ENCODE measurements at places on chromosomes 16 and 17.

- DNase-seq: no peak
Observed at GRCh38 chr17:38879878-38880665, 10.2 kb downstream of the LASP1 start.

- no peak for DNase-seq
Observed at GRCh38 chr17:40540448-40540847, 24.8 kb downstream of the CCR7 start.

DNA sequence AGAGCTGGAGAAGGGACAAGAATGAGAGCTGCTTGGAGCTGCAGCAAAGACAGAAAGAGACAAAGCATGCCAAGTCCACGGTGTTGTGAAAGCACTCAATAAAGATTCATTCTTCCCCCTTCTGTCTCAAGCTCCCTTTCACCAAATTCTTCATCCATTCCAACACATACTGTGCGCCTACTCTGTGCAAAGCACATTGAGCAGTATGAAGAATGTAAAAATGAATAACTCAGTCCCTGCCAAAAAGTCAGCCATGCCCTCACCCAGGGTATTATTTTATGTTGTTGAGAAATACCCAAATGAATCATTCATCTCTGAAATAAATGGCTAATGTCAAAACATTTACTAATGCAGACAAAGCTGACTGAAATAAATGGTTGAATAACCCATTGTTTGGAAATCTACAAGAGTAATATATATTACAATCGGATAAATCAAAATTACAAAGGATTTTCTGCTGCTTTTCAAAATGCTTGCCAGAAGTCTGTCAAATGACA lies 282.9 kb upstream of the IRX5 start:
- DNase-seq: no peak

DNA sequence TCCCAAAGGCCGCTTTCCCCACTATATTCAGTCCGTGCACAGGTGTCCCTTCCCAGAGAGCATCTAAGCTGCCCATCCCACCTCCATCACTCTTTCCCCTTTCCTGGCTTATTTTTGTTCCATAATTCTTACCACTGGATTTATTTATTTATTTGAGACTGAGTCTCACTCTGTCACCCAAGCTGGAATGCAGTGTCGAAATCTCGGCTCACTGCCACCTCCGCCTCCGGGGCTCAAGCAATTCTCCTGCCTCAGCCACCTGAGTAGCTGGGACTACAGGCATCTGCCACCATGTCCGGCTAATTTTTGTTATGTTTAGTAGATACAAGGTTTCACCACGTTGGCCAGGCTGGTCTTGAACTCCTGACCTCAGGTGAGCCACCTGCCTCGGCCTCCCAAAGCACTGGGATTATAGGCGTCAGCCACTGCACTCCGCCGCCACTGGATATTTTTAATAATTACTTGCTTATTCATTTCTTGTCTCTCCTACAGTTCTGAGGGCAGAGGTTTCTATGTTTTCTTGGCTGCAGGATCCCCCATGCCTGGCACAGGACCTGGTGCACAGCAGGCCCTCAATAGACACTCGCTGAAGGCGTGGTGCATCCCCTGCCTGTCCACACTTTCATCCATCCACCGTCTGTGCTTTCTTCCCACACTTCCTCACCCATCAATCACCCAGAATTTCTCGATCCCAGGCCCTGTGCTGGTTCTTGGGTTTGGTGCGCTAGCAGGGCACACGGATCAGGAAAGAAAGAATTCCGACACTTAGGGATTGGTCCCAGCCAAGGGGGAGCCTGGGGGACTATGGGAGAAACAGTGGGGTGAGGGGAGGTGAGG lies 9.9 kb upstream of the ADGRG1 start:
- no peak for DNase-seq

- no peak for DNase-seq
Observed at GRCh38 chr17:57355090-57355859, 99.0 kb downstream of the MSI2 start.

DNA sequence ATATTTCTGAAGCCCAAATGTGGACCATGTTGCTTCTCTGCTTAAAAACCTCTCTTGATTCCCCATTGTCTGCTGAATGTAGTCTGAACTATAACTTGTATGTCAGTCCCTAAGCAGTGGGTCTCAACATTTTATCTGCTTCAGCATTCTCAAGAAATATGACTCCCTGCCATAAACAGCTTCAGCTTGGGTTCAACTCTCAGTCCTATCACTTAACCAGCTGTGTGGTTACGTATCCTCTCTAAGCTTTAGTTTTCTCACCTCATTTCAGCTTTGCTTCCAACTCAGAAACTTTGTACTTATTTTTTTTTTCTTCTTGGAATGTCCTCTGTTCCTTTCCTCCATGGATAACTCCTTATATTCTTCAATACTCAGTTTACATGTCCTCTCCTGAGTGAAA lies 4.6 kb upstream of the DDX52 start:
- DNase-seq: no peak

GRCh38 chr17:54013072-54013471 lies 190.3 kb downstream of the KIF2B start:
- DNase-seq: no peak

- no peak for DNase-seq
Observed at GRCh38 chr16:63080746-63081145, 1044.5 kb upstream of the CDH8 start.

- DNase-seq: no peak
Observed at GRCh38 chr17:40130352-40131042, 8.7 kb downstream of the MSL1 start.

- DNase-seq: no peak
Observed at GRCh38 chr16:81661082-81661481, 118.0 kb upstream of the PLCG2 start.

GRCh38 chr17:77140878-77141767 lies at the start of gene SEC14L1:
Gene SEC14L1, plus strand, starts transcription at chr17:77140969. Its CDS starts 2,628 bp downstream, at chr17:77143597.
- peak; percentile 59 for DNase-seq

GRCh38 chr17:14582996-14583395 lies 282.1 kb downstream of the HS3ST3B1 start:
- DNase-seq: no peak

GRCh38 chr17:77740481-77740880 lies 218.0 kb upstream of the TNRC6C start:
- DNase-seq: no peak

GRCh38 chr17:27644586-27644985 lies 13.6 kb downstream of the LGALS9 start:
- no peak for DNase-seq

- DNase-seq: no peak
Observed at GRCh38 chr16:31134091-31134571, 1.4 kb downstream of the PRSS8 start.

DNA sequence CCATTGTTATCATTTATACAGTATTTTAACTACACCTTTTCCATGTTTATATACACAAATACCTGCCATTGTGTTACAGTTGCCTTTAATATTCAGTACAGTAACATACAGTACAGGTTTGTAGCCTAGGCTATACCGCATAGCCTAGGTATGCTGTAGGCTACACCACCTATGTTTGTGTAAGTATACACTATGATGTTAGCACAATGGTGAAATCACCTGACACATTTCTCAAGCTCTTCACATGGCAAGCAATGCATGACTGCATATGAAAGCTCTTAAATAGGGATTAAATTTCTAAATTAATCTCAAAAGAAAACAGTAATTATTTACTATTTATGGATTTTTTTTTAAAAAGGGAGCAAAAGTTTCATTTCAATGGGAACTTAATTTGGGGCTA lies 12.0 kb downstream of the LRRC37B start:
- DNase-seq: no peak

- no peak for DNase-seq
Observed at GRCh38 chr17:10368561-10368960, 4.2 kb downstream of the MYH13 start.

DNA sequence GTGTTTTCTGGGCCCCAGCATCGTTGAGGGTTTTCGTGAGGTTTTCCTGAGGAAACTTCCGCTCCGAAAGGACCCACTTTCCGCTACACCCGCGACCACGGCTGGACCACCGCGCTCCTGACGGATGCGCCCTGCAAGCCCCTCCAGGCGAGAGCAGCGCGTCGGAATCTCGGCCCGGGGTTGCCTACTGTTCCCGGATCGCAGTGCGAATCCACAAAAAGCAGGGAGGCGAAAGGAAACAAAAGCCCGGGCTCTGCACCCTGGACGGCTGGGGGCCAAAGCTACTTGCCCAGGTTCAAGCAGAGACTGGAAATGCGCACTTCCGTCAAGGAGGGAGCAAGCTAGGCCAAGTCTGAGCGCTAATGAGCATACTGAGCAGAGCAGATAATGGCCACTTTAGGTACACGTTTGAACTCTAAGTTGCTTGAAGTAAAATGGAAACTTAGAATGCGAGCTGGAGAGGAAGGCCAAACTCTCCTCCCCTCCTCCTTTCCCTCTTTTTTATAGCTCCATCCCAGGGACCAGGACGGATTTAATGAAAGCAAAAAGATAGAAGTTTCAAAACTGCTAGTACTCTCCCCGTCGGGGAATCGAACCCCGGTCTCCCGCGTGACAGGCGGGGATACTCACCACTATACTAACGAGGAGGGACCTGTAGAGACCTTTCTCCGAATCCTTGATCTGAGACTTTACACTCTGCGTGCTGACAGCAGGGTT lies 11.4 kb upstream of the AURKB start:
- DNase-seq: peak; percentile 96

- DNase-seq: no peak
Observed at GRCh38 chr16:83713597-83713996, 94.2 kb upstream of the HSBP1 start.

GRCh38 chr17:65287040-65287439 lies 149.9 kb downstream of the RGS9 start:
- no peak for DNase-seq

DNA sequence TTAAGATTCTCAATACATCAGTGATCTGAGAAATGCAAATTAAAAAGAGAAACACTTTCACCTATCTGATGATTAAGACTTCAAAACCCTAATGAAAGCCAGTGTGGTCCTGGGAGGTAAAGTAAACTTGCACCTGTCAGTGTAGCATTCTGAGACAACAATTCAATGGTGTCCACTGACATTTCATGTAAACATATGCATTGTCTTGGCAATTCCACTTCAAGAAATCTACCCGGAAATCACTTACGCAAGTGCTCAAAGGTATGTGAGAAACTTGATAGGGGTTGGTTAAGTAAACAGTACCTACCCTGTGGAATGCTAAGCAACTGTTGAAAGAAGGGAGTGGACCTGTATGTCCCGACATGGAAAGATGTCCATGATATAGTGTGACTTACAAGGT lies 2.1 kb downstream of the ST6GALNAC1 start:
- DNase-seq: no peak

Data from neuronal stem cell (in vitro differentiated cells).